OCI-M1 (cell line): ENCODE measurements at places on chromosomes 16 and 17.

DNA sequence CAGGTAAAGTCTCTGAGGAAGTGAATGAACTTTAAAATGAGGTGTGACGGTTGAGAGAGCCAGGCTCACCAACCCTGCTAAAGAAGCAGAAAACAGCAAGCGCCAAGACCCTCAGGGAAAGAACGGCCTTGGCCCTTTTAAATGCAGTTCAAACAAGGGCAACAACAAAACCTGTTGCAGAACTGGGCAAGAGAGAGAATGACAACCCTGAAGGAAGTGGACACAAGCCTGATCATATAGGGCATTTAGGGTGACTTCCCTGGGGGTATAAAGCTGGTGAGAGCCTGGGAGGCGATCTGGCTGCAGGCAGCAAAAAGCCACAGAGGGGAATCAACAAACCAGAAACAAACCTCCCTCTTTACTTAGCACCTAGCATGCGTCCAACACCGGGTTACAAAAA lies 1.0 kb downstream of the CPPED1 start:
- DNase-seq, result no peak

- no peak for DNase-seq
Observed at GRCh38 chr17:31631766-31632165, 227.3 kb downstream of the COPRS start.

GRCh38 chr16:78763821-78764440 lies 664.5 kb downstream of the WWOX start:
- DNase-seq, result no peak

DNA sequence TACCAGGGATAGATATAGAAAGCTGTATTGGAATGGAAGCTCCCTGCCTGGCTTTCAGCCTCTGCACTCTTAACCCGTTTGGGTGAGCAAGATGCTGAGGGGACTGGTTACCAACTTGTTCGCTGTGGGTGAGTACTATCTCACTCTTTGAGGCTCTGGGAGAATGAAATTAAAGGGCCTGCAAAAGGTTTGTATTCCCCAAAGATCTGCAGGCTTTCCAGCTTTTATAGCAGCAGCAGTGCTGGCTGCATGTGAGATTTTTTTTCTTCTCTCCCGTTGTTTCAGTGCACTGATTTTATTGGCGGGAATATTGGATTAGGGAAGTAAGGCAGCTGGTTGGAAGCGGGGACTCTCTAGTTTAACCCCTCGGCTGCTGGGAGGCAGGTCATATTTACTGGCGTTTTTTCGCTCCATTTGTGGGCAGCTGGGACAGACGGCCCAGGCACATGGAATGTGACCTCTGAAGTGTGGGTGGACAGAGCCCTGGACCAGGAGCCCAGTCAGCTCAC lies 30.9 kb downstream of the C17orf75 start:
- DNase-seq, result no peak
